Right lobe of liver (tissue), 6 donors: ENCODE measurements at places on chromosomes 3 and 15.
A peak's percentile ranks its signal among the peaks of the same experiment; 100 is the strongest.

GRCh38 chr3:65936908-65937638, 101.6 kb downstream of the MAGI1 start:
- DNase-seq, result no peak
- no peaks in the 10 kb centered on the region for H3K36me3 ChIP-seq

DNA sequence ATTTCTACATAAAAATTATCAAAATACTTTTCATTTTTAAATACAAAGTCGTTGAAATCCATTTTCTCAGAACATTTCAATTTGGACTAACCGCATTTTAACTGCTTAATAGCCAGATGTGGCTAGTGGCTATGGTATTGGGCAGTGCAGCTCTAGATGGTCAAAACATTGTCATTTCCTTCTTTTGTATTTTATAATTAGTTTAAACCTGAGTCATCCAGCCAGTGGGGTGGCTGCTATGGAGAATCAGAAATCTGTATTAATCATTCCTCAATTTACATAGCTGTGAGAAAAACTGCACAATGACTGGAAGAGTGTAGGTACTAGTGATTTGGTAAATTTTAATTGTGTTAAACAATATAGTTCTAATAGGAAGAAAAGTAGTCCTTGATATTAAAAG, 245.3 kb downstream of the PDZRN3 start:
- no peaks in the 10 kb centered on the region for H3K27me3 ChIP-seq
- no peak overlapping the region for H3K4me3 ChIP-seq
- no peaks in the 10 kb centered on the region for H3K4me1 ChIP-seq

DNA sequence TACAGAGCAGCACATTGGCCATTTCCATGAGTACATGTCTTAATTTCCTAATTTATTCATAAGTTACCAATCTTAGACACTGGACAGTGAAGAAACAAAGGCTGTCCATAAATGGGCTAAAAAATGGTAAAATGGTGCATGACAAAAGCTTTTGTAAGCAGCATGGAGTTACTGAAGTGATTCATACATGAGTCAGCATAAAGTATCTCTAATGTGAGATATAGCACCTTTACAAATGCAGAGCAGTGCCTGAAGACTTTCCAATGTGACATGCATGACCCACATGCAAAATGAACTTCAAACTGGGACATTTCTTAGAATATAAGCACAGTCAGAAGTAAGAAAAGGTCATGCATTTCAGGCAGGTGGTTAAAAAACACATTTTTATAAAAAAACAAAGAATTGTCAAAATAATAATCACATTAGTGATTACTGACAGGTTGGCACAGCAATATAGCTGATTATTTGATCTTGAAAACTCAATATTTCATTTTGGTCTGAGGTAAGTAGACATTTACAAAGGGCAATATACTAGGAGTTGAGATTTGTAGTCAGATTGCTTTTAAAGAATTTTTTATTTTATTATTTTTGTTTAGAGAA, 299.3 kb downstream of the PLCL2 start:
- H3K4me3 ChIP-seq, result no peak overlapping the region
- H3K27me3 ChIP-seq, result no peaks in the 10 kb centered on the region
- no peak overlapping the region for H3K27ac ChIP-seq
- H3K4me1 ChIP-seq, result no peaks in the 10 kb centered on the region
- no peak for DNase-seq

DNA sequence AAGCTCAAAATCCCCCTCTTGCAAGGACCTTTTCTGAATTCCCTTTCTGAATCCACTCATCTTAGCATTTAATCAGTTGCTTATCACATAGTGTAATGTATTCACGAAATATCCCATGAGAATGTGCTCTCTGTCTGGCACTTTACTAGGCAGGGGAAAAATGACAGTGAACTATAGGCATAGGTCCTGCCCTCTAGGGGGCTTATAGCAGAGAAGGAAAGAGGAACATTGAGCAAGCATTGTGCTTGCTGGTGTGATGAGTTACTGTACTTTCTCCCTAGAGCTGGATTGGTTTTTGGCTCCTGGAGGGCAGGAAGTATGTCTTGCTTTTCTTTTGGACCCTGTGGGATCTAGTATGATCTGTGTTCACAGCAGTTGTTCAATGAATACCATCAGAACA, 26.5 kb downstream of the DUOX2 start:
- H3K27ac ChIP-seq, result no peak overlapping the region
- H3K36me3 ChIP-seq, result no peaks in the 10 kb centered on the region
- H3K4me1 ChIP-seq, result no peaks in the 10 kb centered on the region
- H3K27me3 ChIP-seq, result no peaks in the 10 kb centered on the region
- DNase-seq, result no peak

DNA sequence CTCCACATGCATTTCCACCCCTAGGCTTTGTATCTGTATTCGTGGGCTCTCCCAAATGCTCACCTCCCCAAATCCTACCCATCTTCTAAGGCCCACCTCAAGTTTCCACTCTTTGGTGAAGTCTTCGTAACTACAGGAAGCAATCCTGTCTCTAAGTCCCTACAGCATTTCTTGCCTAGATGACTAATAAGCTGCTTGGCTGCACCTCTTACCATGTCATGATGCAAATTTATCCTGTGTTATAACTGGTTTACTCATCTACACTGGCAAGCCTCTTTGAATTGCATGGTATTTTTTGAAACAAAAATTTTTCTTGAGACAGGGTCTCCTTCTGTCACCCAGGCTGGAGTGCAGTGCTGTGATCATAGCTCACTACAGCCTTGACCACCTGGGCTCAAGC, 73.3 kb downstream of the SETMAR start:
- H3K4me3 ChIP-seq, result no peak overlapping the region
- H3K4me1 ChIP-seq, result no peaks in the 10 kb centered on the region
- DNase-seq, result no peak
- H3K27ac ChIP-seq, result no peak overlapping the region
- no peaks in the 10 kb centered on the region for H3K27me3 ChIP-seq
- no peaks in the 10 kb centered on the region for H3K36me3 ChIP-seq

DNA sequence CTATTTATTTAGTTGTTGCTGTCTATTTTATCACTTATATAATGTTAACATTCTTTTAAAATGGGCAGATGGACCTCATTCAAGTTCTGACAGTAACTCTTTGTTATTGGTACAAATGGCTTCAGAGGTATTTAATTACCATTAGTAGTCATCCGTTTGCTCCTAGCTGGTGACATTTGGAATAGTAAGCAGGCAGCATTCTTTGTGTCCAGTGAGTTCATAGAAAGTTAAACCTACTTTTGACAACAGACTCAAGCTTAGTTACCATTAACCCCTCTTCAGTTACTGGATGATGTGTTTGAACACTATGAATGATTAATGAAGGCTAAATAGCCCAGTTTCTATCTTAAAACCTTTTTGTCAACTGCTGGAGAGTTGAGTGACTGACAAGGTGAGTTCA, 500.7 kb upstream of the ATP11B start:
- H3K27ac ChIP-seq, result no peak overlapping the region
- H3K4me3 ChIP-seq, result no peak overlapping the region
- H3K27me3 ChIP-seq, result no peaks in the 10 kb centered on the region
- no peaks in the 10 kb centered on the region for H3K36me3 ChIP-seq

DNA sequence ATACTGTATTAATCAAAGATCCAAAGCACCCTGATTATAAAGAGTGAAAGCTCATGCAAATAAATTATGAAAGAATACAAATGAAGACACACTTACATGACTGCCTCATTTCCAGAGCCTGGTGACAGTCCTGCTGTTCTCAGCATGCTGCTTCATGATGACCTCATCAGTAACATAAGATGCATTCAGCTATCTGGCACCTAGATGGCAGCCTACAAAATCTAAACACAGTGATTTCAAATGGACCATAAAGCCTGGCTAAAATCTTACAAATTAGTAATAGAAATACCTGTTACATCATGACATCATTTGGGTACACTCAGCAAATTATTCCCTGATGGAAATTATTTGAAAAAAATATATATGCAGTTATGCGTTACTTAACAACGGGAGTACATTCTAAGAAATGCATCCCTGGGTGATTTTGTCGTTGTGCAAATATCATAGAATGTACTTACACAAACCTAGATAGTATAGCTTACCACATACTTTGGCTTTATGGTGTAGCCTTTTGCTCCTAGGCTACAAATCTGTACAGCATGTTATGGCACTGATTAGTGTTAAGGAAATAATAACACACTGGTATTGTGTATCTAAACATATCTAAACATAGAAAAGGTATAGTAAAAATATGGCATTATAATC, 207.2 kb downstream of the EPHA3 start:
- H3K4me1 ChIP-seq, result no peaks in the 10 kb centered on the region
- no peak for DNase-seq
- H3K36me3 ChIP-seq, result no peaks in the 10 kb centered on the region
- H3K4me3 ChIP-seq, result no peak overlapping the region
- H3K27ac ChIP-seq, result no peak overlapping the region

DNA sequence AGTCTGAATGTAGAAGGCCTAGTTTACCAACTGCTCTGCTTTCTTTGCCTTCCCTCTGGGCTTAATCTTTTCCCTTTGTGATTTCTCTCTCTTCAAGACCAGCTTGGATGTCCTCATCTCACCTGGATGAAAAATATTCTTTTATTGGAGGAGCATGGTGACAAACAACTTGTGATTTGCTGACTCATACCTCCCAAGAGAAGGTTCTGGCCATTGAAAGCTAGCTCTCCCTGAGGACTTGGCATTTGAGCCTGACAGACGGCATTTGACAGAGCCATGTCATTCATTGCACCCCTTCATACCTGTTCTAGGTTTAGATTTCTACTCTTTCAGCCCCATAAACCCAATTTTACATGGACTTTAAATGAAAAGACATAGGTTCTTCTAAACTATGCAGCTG, 33.3 kb downstream of the ATG7 start:
- no peak overlapping the region for H3K27ac ChIP-seq
- H3K4me3 ChIP-seq, result no peak overlapping the region
- H3K36me3 ChIP-seq, result peaks cover 33% of the 10 kb centered on the region
- no peaks in the 10 kb centered on the region for H3K4me1 ChIP-seq
- DNase-seq, result no peak

DNA sequence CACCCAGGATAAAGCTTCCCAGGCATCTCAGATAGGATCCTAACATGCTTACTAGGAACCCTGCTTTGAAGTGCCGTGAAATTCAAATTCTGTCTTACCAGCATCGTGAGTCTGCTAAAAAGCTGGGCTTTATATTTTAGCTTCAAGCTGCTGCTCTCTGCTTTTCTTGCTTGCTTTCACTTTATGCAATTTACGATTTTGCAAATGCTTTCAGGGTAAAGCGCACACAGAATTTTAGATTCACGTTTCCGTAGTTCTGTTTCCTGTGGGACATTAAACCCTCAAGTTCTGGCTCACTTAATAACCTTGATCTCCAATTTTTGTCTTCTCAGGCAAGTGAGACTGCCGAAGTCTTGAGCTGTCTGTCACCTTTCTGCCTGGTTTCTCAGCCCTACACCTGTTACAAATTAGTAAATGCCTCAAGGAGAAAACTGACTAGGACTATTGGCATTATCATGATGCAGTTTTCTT, 170.5 kb upstream of the TGFBR2 start:
- no peak overlapping the region for H3K27ac ChIP-seq
- H3K36me3 ChIP-seq, result no peaks in the 10 kb centered on the region
- no peaks in the 10 kb centered on the region for H3K4me1 ChIP-seq

GRCh38 chr15:35107122-35107521, 22.0 kb upstream of the NANOGP8 start:
- H3K4me3 ChIP-seq, result no peak overlapping the region
- no peak overlapping the region for H3K27ac ChIP-seq
- no peaks in the 10 kb centered on the region for H3K4me1 ChIP-seq

GRCh38 chr3:64870876-64871646, 183.3 kb upstream of the ADAMTS9 start:
- no peak for DNase-seq
- no peaks in the 10 kb centered on the region for H3K36me3 ChIP-seq
- no peaks in the 10 kb centered on the region for H3K27me3 ChIP-seq
- H3K27ac ChIP-seq, result no peak overlapping the region
- H3K4me1 ChIP-seq, result peaks cover 4% of the 10 kb centered on the region

GRCh38 chr15:55649058-55649423, 60.9 kb upstream of the PYGO1 start:
- no peak overlapping the region for H3K27ac ChIP-seq
- H3K36me3 ChIP-seq, result no peaks in the 10 kb centered on the region
- no peak for DNase-seq
- H3K4me1 ChIP-seq, result no peaks in the 10 kb centered on the region
- no peaks in the 10 kb centered on the region for H3K27me3 ChIP-seq
- no peak overlapping the region for H3K4me3 ChIP-seq

DNA sequence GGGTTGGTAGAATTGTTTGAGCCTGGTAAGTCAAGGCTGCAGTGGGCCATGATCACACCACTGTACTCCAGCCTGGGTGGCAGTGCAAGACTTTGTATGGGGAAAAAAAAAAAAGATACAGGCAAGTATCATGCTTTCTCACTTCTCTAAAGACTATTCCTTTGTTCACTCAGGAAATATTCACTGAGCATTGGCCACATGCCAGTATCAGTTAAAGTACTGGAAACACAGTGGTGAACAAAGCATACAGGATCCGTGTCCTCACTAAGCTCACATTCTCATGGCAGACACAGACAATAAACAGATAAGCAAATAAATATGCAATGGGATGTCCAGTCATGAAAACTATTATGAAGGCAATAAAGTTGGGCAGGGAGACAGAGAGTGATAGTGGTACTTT, 5.1 kb upstream of the MTHFS start:
- H3K4me3 ChIP-seq, result no peak overlapping the region
- no peak overlapping the region for H3K27ac ChIP-seq
- DNase-seq, result no peak
- H3K27me3 ChIP-seq, result no peaks in the 10 kb centered on the region
- no peaks in the 10 kb centered on the region for H3K36me3 ChIP-seq

DNA sequence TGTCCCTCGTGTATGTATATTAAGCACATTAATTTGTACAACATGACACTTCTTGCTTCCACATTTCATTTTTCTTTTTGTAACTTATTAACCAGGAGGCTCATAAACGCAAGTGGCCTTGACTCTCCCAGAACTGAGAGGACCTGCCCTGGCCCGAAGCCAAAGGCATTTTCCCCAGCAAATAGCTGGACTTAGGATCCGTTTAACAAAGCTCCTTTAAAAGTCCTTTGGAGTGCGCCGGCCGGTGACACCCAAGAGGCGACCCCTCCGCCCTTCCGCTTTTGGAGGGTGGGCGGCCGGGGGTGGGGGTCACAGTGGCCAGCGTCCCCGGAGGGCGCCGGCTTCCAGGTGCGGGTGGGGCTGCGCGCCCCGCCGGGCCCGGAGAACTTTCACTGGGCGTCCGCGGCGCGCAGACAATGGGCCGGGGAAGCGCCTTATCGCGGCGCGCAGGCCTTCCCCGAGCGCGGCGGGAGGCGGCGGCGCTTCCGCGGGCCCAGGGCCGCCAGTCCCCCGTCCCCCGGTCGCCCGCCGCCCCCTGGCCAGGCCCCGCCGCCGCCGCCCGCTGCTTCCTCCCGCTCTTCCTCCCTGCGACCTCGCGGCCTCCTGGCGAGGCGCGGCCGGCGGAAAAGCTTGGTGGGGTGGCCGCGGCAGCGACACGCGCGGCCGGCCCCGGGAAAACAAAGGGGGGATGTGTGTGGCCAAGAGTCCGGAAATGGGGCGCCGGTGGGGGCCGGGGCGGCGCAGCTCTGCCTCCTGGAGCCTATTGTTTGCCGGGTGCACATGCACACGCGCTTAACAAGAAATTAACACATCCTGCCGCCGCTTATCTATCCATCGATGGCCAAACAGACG, 613.4 kb downstream of the MCTP2 start:
- DNase-seq, result peak; percentile 69
- no peaks in the 10 kb centered on the region for H3K4me1 ChIP-seq
- no peaks in the 10 kb centered on the region for H3K27me3 ChIP-seq
- H3K4me3 ChIP-seq, result peak overlapping the region; percentile 34
- no peaks in the 10 kb centered on the region for H3K36me3 ChIP-seq
- H3K27ac ChIP-seq, result peak overlapping the region; percentile 21

GRCh38 chr3:32155117-32155516, 48.7 kb downstream of the GPD1L start:
- no peak for DNase-seq
- no peaks in the 10 kb centered on the region for H3K36me3 ChIP-seq
- no peaks in the 10 kb centered on the region for H3K4me1 ChIP-seq
- no peak overlapping the region for H3K4me3 ChIP-seq
- H3K27ac ChIP-seq, result no peak overlapping the region
- H3K27me3 ChIP-seq, result no peaks in the 10 kb centered on the region
